ENCODE measurements at places on chromosomes 5 and 9.

DNA sequence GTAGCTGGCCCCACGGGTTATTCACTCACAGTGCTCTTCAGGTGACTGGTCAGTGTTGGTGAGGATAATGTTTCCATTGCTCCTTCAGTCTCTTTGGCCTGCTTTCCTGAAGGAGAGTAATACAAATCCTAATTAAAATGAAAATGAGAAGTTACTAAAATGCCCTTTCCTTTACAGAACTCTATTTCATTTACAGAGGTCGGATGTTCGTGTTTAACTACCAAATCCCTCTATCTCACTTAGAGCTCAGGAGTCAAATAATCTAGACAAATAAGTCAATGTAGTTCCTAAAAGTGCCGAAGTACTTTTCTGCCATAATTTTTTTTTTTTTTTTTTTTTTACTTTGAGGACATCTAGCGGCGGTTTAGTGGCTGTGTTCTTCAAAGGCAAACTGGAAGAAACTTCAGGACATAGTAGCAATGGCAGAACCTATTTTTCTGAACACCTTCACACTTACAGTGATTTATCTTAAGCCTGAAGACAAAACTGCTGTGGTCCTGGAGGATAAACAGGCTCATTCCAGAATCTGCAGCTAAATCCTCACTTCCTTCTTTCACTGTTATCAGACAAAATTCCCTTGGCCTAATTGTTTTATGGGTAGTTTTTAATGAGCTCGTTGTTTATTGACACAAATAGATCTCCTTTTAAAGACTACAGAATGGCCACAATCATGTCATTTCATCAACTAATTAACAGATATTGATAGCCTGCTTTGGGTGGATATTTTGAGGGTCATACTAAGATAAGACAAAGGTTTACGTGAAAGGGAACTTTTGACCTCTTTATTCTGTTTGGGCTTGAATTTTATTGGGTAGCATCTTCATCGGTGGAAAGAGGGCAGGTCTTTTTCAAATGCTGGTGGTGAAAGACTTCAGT, 207.6 kb upstream of the DMRTA1 start:
- peak; percentile 37 for DNase-seq

GRCh38 chr9:133875131-133875530, 117.0 kb downstream of the VAV2 start:
- DNase-seq: no peak

GRCh38 chr9:128073253-128073886, 5.3 kb downstream of the SLC25A25 start:
- no peak for DNase-seq

DNA sequence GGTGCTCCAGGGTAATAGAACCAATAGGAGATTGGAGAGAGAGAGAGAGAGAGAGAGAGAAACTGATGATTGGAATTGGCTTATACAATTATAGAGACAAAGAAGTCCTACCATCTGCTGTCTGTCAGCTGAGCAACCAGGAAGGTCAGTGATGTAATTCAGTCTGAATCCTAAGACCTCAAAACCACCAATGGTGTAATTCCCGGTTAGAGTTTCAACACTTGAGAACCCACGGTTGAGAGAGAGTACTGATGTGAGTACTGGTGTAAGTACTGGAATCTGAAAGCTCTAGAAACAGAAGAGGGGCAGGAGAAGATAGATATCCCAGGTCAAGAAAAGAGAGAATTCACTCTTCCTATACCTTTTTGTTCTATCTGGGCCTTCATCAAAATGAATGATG, 775.8 kb downstream of the EFNA5 start:
- peak; percentile 42 for DNase-seq

GRCh38 chr5:96321345-96321744, 111.7 kb downstream of the PCSK1 start:
- no peak for DNase-seq

DNA sequence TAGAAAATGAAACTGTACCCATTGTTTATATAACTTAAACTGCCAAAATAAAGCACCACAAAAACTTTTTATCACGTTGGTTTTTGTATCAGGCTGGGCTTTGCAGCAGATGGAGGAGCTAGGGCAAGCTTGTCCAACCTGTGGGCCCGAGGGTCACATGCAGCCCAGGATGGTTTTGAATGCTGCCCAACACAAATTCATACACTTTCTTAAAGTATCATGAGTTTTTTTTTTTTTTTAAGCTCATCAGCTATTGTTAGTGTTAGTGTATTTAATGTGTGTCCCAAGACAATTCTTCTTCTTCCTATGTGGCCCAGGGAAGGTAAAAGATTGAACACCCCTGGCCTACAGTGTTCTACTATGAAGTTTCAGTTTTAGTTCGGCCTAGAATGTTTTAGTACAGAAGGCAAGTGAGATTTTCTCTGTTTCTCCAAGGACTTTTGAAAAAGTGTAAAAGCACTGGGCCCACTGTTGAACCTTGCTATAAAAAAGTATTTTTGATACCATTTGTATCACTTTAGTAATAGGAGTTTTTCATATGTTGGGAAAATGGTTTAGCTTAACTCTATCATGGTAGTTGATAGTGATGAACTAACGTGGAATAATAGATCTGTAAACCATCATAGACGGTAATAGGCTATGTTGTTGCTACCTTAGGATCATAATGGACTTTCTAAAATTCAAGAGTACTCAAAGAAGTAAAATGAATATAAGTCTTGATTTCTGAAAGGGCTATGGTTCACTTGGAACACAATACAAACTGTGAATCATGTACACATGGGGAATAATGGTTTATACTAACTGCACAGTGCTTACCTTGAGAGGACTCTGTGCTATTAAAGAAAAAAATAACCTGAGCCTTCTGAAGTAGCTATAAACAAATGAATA, 2.9 kb downstream of the CDKN2A start:
- no peak for DNase-seq

DNA sequence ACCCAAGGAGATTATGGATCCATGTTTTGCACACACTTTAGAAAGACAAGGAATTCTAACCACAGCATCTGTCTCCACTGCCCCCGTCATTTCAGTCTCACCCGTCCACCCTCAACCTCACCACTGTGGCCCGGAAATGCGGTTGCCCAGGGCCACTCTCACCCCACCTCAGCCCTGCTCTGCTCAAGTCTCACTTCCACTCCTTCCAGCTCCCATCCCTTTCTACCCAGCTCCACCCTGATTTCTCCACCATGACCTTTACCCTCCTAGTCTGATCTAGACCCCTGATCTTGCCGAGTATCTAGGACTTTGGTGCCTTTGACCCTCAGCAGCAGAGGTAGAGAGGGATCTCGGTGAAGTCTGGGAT, 7.2 kb upstream of the KCNIP1 start:
- no peak for DNase-seq

- no peak for DNase-seq
Measured at GRCh38 chr9:88233091-88233490, 94.8 kb upstream of the SPATA31C2 start.

DNA sequence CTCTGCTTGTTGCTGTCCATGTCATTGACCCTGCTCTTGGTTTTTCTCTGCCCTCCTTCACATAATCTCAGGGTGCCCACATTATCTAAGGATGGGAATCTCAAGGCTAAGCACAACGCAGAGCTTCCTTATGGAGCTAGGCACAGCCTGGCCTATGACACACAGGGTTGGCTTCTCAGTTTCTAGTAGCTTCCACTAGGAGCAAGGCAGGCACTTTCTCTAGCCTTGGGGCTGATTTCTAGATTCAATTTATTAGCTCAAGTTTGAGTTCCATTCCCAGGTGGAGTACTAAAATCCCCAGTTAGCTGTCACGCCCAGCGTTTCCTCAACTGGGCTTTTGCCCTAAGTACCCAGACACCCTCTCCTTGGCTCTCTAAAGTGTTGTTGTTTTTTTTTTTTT, 12.4 kb downstream of the IL4 start:
- no peak for DNase-seq

GRCh38 chr9:107960916-107961315, 471.3 kb upstream of the KLF4 start:
- DNase-seq: no peak

DNA sequence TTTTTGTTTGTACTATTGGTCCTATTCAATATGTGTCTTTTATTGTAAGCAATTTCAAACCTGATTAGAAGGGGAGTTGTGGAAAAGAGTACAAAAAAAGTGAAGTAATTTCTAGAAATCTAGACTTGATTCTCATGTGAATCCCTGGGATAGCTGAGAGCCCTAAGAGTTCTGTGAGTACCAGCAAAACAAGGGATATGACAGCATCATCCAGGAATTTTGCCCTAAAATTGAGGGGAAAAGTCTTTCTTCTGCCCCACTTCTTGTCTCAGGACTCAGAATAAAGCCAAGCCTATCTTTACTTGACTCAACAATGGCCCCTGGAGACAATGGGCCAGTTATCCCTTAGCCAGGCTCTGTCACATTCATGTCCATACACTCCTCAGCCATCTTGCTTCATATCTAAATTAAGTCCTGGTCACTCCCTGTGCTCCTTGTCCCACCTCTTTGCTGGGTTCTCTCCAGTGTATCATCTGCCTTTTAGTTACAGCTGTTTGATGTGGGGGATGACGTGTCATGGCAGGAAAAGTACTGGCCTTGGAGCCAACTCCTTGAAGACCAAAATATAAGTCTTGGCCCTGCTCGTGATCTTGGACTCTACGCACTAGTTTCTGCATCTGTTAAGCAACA, 81.2 kb downstream of the ADAMTS12 start:
- no peak for DNase-seq

GRCh38 chr9:107293543-107294085, 10.5 kb downstream of the RAD23B start:
- DNase-seq: no peak

GRCh38 chr9:17726298-17726697, 147.4 kb downstream of the SH3GL2 start:
- DNase-seq: no peak

- peak; percentile 55 for DNase-seq
Measured at GRCh38 chr9:89791754-89792153, 186.9 kb downstream of the GADD45G start.

- DNase-seq: no peak
Measured at GRCh38 chr9:113219969-113220368, 1.1 kb downstream of the FKBP15 start.

GRCh38 chr5:103272377-103272776, 13.8 kb downstream of the MACIR start:
- DNase-seq: no peak

DNA sequence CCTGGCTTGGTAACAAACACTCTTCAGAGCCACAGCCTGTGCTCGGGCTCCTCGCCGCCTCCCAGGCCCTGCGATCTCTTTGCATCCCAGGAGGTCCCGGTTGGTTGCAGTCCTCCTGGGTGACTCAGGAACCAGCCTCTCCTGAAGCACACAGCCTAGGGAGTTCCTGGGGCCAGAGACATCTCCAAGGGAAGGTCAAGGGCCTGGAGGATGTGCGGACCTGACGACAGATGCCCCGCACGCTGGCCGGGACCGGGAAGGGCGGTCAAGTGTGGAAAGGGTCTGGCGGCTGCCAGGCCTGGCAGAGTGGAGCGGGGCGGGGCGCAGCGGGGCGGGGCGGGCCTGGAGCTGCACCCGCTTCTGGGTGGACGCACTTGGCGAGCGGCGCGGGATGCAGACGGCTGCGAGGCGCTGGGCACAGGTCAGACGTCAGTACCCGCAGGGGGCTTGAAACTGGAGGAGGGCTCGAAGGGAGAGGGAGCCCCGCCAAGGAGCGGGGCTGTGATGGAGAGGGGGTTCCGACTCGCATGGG, 45.0 kb upstream of the PRSS3 start:
- no peak for DNase-seq

- DNase-seq: no peak
Measured at GRCh38 chr9:69785757-69786156, 25.9 kb upstream of the PTAR1 start.

- no peak for DNase-seq
Measured at GRCh38 chr5:159440235-159440634, 109.9 kb upstream of the IL12B start.

DNA sequence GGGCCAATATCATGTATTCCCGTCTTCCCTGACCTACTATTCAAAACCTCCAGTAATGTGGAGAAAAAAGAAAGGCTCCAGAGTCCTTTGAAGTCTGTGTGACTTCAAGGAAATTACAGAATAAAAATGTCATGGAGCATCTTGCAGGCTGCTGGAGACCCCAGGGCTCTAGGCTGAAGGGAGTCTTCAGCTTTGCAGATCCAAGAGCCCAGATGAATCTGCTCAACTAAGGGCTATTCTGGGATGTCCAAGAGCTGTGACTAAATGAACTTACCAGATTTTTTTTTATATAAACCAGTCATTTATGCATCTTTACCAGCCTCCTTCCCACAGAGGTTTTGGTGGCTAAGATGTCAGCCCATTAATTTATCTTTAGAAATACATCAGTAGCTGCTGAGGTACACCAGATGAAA, 167.3 kb downstream of the MUSK start:
- no peak for DNase-seq

DNA sequence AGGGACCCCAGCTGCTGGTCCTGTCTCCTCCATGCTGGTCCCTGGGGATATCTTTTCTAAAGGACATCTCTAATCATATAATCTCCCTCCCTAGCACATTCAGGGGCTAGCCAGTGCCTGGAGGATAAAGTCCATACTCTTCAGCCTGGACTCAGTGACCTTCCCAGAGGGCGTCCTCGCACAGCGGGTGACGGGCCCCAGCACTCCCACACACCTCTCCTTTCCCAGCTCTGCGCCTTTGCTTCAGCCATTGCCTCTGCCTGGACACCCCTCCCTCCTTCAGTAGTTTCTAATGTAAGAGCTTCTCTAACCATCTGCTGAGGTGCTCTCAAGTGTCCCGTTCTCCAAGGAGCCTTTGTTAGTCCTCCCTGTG, 15.2 kb upstream of the TNIP1 start:
- DNase-seq: peak; percentile 61

GRCh38 chr9:8815931-8816330, 1016.4 kb upstream of the DMAC1 start:
- no peak for DNase-seq

DNA sequence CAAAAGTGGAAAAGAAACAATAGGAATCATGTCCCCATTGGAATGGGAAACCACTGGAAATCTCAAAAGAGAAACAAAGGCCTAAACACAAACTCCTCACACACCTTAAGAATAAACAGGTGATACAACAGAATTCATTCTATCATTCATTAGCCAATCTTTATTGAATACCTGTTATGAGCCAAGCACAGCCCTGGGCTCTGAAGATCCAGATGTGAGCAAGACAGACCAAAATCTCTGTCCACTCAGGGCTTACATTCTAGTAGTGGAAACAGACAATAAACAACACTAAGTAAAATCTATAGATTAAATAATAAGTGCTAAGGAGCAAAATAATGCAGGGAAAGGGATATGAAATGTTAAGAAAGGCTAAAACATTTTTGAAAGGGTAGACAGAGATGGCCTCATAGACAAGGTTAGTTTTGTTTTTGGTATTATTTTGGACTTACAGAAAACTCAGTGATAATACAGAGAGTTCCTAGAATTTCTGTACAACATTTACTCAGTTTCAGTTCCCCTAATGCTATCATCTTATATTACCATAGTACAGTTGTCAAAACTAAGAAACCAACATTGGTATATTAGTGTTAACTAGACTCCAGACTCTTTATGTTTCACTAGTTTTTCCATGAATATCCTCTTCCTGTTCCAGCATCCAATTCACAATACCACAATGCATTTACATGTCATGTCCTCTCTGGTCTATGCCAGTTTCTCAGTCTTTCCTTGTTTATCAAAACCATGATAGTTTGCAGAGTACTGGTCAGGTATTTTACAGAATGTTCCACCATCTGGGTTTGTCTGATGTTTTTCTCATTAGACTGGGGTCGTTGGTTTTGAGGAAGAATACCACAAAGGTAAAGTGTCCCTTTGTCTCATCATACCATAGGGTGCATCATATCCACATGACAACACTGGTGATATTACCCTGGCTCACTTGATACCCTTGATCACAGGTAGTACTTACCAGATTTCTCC, 103.7 kb downstream of the SIL1 start:
- no peak for DNase-seq

GRCh38 chr9:96619124-96619465, 548 bp downstream of the CDC14B start:
- DNase-seq: no peak

- no peak for DNase-seq
Measured at GRCh38 chr9:125183054-125183453, 6.5 kb downstream of the PPP6C start.

Data from NCI-H82 (cell line).